ENCODE measurements at places on chromosomes 13 and 19.
A peak's percentile ranks its signal among the peaks of the same experiment; 100 is the strongest.

GRCh38 chr19:48351341-48351752 is 12.4 kb downstream of the TMEM143 start:
- no peak for DNase-seq

DNA sequence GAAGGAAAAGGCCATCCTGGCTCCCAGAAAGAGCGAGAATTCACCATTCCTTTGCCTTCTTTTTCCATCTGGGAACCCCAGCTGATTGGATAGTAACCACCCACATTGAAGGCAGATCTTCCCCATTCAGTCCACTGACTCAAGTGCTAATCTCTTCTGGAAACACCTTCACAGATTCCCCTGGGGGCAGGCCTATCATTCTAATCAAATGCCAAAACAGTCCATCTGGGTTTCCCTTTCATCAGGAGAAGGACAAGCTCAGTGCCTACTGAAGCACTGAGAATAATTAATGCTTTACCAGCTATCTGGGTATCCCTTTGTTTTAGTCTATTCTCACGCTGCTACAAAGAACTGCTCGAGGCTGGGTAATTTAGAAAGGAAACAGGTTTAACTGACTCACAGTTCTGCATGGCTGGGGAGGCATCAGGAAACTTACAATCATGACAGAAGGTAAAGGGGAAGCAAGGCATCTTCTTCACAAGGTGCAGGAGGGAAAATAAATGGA is 293.2 kb downstream of the ENOX1 start:
- no peak for DNase-seq

- peak; percentile 66 for DNase-seq
Observed at GRCh38 chr19:35000647-35001501, 751 bp downstream of the GRAMD1A start.

DNA sequence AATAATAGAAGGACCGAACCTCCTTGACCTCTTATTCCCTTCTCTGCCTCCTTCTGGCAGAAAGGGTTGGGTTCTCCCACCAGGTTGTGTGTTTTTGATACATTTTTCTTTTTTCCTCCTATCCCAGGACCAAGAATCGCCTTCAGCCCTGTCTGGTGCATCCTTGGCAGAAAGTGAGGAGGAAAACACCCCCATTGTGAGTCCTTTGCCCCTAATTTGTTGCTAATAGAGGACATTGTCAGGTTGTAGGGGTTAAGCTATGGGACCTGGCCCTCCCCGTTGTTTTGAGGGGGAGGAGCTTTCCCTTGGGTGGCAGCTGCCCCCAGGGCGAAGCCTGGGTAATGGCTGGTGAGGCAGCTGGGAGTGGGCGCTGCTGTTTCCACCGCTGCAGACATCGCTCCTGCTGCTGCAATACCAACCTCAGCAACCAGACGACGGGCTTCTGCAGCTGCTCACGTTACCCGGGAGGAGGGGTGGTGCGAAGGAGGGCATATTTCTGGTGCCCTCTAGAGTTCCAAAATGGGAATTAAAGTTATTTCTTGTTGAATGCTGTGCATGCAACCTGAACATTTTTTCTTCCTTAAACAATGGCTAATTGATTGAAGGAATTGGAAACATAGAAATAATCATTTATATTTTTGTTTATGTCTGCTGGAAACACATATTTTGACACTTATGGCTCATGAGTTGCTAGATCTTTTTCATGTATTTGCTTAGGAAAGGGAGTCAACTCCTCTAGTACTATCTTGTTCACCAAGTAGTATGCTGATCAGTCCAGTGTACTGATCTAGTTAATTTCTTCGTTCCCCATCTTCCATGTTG is 1.5 kb downstream of the ZMYM2 start:
- DNase-seq = peak; percentile 74

GRCh38 chr13:45828256-45828968 is 23.1 kb downstream of the SIAH3 start:
- DNase-seq = no peak

GRCh38 chr19:29563486-29564101 is 37.8 kb downstream of the VSTM2B start:
- no peak for DNase-seq

DNA sequence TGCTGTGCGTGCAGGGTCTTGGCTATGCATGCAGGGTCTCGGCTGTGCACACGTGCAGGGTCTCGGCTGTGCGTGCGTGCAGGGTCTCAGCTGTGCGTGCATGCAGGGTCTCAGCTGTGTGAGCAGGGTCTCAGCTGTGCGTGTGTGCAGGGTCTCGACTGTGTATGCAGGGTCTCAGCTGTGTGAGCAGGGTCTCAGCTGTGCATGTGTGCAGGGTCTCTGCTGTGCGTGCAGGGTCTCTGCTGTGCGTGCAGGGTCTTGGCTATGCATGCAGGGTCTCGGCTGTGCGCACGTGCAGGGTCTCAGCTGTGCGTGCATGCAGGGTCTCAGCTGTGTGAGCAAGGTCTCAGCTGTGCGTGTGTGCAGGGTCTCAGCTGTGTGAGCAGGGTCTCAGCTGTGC is 42.5 kb downstream of the RAB20 start:
- no peak for DNase-seq

- no peak for DNase-seq
Observed at GRCh38 chr13:43991773-43992201, 112.1 kb downstream of the LACC1 start.

DNA sequence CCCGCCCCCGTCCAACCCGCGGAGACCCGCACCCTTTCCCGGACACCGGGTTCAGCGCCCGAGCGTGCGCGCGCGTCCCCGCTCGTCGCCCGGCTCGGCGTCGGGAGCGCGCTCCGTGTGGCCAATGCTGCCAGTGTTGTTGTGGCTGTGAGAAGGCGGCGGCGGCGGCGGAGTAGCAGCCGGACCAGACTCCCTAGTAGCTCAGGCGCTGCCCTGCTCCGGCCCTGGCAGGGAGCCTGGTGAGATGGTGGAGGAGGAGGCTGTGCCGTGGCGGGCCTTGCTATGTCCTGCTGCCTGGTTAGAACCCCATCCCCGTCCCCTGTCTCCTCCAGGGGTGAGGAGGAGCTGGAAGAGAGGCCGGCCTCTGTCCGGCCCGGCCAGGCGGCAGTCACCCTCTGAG is 553.2 kb downstream of the TUBA3C start:
- no peak for DNase-seq

- no peak for DNase-seq
Observed at GRCh38 chr19:53983457-53984289, 7.8 kb upstream of the CACNG6 start.

GRCh38 chr13:23580684-23581060 is 10.5 kb downstream of the TNFRSF19 start:
- no peak for DNase-seq

DNA sequence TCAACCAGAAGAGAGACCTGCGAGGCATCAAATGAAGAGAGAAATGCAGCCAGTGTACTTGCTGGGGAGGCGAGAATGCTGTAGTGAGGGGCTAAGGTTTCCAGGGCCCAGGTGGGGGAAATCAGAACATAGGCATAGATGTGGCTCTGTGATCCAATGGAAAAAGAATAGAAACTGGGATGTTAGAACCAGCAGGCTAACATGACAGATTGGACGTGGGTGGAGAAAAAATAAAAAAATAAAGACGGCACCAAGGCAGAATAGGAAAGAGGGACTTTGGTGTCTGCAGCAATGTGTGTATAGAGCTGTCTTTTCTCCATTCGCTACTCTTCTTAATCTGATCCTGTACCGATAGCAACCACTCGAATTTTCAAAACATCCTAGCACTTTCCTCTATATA is 381.0 kb upstream of the NBEA start:
- no peak for DNase-seq

- DNase-seq = peak; percentile 23
Observed at GRCh38 chr19:45346449-45346848, 5.9 kb downstream of the KLC3 start.

DNA sequence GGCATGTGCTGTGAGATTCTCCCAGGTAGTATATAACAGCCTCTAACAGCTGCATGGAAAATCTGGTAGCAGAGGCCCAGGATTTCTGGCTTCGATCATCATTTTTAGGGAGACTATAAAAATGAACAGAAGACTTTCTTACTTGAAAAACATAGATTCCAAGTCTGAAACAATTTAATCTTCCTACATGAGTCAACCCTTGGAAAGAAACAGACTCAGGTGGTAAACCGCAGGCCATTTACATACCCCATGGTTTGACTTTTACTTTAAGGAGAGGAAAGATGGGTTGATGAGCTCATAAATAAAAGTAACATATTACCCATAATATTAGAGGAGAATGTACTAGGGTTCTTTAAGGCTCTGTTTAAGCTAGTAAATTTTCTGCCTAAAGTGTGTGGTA is 121.6 kb downstream of the CYSLTR2 start:
- no peak for DNase-seq

DNA sequence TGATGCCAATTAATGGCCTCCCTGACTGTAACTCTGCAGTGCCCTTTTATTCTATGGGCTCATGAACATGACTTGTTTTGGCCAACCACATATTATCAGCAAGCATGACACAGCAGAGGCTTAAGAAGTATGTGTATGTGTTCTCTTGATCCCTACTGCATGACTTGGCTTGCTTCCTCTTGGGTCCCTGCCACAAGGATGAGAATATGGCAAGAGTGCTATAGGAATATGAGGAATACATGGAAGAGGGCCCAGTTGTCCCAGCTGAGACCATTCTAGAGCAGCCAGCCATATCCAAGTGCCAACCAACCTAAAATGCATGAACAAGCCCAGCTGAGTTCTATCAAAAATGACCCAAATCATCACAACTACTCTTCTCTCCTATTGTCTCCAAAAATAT is 576.7 kb upstream of the PCDH9 start:
- no peak for DNase-seq

GRCh38 chr13:95300625-95301182 is 547 bp downstream of the ABCC4 start:
- DNase-seq = peak; percentile 86

GRCh38 chr13:111792956-111793355 is 274.0 kb upstream of the SOX1 start:
- no peak for DNase-seq

GRCh38 chr13:37338726-37339385 is 233.4 kb upstream of the CSNK1A1L start:
- DNase-seq = no peak

Data from right kidney (tissue), 9 donors.